Gastroesophageal sphincter (tissue), 4 donors: ENCODE measurements at places on chromosomes 6 and 20. TPM values are rescaled to one million over a fixed set of nuclear protein-coding genes. Genes with fewer than 3 reads are reported as not detected.
A peak's percentile ranks its signal among the peaks of the same experiment; 100 is the strongest.

DNA sequence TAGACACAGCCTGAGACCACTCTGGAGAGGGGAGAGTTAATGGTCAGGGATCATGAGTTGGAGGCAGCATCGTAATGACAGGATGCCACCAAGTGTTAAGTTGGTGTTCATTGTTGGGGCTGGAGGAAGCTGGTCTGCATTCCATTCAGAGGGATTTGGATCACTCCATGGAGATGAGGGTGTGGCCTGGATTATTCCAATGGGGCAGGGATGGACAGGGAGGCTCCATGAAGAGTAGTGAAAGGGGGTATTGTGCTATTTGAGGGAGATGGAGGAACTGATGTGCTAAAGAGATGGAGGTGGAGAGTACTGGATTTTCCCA, 1.1 kb downstream of the SAPCD1 start:
- H3K27ac ChIP-seq, result no peak overlapping the region
- no peaks in the 10 kb centered on the region for H3K36me3 ChIP-seq
- peaks cover 3% of the 10 kb centered on the region for H3K4me1 ChIP-seq
- no peak overlapping the region for H3K4me3 ChIP-seq
- H3K27me3 ChIP-seq, result no peaks in the 10 kb centered on the region

DNA sequence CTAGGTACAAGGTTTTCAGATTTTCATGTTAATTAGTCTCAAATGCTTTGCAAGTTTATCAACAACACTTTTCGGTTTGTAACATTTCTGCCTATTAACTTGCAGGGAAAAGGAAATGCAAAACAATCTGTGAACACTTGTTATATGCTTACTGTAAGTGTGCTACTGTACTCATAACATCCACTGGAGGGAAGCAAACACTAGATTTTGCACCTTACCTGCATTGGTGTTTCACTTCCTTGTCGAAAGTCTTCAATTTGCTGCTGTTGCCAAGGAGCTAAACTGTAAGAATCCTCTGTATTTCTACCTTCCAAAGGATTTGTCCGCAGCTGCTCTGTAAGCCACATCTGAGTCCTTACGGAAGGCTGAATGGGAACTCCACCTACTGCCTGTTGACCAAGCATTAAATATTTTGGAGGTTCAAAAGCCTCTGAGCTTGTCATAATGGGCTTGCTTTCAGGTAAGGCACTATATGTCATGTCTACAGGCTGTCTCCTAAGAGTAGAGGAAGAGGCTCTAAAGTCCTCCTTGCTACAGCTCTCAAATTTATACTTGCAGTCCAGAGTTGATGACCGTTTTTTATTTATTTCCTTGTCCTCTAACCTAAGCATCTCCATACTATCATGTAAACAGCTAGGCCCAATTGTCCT, 17.3 kb downstream of the PLN start:
- no peak overlapping the region for H3K27ac ChIP-seq
- H3K4me1 ChIP-seq, result peaks cover 2% of the 10 kb centered on the region
- H3K27me3 ChIP-seq, result no peaks in the 10 kb centered on the region
- ATAC-seq, result no peak
- peaks cover 14% of the 10 kb centered on the region for H3K36me3 ChIP-seq

DNA sequence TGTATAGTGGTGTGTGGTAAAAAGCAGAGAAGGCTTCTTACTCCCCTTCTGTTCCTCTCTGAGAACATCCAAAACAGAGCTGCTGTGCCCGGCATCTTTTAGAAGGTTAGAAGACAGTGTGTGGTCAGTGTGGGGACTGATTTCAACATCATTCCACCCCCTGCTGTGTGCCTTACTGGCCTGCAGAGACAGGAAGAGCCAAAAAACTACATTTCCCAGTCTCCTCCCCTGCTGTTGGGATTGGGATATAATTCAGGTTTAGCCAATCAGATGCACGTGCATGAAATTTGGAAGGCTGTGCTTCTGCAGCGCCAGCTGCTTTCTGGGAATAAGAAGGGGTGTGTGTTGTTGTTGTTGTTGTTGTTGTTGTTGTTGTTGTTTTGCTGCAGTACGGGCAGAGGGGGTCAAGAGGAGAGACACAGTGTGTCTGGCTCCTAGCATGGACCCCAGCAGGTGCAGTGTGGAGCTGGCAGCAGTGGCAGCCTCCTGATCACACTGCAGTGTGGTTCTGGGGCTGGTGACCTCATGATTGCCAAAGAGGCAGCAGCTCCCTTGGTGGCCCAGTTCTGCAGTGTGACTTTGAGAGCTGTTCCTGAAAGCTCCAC, 74.7 kb downstream of the MRPL14 start:
- H3K4me1 ChIP-seq, result peaks cover 67% of the 10 kb centered on the region
- peak overlapping the region; percentile 89 for H3K27ac ChIP-seq
- H3K27me3 ChIP-seq, result no peaks in the 10 kb centered on the region

- H3K4me1 ChIP-seq, result no peaks in the 10 kb centered on the region
- no peak for ATAC-seq
- H3K4me3 ChIP-seq, result no peak overlapping the region
- H3K36me3 ChIP-seq, result no peaks in the 10 kb centered on the region
- no peaks in the 10 kb centered on the region for H3K27me3 ChIP-seq
- H3K27ac ChIP-seq, result no peak overlapping the region
These were observed 61.5 kb downstream of the SEL1L2 start for GRCh38 chr20:13928901-13929300.

DNA sequence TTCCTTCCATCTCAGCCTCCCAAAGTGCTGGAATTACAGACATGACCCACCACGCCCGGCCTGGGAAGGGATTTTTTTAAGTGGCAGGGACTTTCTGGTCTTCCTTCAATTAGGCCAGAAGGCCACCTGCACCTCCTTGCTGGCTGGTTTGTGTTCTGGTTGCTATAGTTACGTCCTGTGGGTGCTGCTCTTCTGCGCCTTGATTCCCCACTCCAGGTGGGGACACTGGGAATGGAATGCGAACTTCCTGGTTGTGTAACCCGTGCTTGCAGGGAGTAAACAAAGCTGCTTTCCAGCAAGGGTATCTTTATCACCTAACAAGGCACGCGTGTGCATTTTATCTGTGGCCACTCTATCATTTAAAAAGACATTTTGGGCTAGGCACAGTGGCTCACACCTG, 117.7 kb downstream of the PLEKHG1 start:
- no peak for ATAC-seq
- H3K27me3 ChIP-seq, result no peaks in the 10 kb centered on the region
- H3K36me3 ChIP-seq, result no peaks in the 10 kb centered on the region

DNA sequence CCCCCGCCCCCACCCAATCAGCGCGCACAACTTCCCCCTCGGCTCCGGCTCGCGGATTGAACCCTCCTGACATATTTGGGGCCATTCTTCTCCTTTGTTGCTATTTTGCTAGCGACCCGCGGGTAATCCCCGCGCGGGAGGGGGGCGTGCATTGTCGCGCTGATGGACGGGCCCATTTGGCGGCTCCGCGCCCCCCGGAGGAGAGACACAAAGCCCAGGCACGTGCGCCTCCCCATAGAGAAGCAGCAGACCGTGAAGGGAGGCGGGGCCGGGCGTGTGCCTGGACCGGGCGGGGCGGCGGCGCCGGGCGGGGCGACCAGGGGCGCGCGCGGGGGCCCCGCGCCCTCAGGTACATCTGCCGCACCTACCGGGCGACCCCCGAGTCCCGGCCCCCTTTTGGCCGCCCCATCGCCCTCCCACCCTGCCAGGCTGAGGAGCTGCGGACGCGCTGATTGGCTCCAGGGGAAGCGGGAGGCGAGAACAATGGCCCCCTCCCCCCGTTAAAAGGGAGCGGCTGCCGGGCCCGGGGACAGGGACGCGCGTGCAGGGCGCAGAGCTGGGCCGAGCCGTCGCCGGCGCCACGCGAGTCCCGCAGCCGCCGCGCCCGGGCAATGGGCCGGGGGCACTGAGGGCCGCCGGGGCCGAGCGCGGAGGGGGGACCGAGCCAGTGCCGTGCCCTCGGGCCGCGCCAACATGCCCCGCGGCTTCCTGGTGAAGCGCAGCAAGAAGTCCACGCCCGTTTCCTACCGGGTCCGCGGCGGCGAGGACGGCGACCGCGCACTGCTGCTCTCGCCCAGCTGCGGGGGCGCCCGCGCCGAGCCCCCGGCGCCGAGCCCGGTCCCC, at the start of gene INSM1:
TSS of gene INSM1 (plus strand) at position 530 of the 843 bp plus-strand sequence. CDS start at position 694, 164 bp downstream.
- peaks cover 100% of the 10 kb centered on the region for H3K27me3 ChIP-seq
- H3K4me1 ChIP-seq, result no peaks in the 10 kb centered on the region
- no peak within 1 kb of the TSS for H3K4me3 ChIP-seq
- no peaks in the 10 kb centered on the region for H3K36me3 ChIP-seq
- peak; percentile 10 for ATAC-seq

DNA sequence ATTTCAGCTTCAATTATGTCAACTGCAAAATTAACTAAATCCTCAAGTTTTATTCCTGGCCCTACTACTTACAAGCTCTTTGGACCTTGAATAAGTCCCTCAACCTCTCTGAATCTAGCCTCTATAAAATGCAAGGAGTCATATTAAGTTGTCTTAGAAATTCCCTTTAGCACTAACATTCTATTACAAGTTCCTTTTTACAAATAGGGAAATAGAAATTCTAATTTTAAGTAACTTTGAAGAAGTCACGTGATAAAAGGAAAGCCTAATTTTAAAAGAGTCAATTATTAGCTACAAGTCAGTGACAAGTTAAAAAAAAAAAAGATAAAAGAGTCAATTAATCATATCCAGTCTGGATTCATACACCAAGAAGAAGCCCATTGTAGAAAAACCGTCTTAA, 24.6 kb upstream of the GTF3C6 start:
- H3K4me1 ChIP-seq, result no peaks in the 10 kb centered on the region
- H3K4me3 ChIP-seq, result no peak overlapping the region
- no peak overlapping the region for H3K27ac ChIP-seq
- H3K36me3 ChIP-seq, result no peaks in the 10 kb centered on the region
- H3K27me3 ChIP-seq, result no peaks in the 10 kb centered on the region

DNA sequence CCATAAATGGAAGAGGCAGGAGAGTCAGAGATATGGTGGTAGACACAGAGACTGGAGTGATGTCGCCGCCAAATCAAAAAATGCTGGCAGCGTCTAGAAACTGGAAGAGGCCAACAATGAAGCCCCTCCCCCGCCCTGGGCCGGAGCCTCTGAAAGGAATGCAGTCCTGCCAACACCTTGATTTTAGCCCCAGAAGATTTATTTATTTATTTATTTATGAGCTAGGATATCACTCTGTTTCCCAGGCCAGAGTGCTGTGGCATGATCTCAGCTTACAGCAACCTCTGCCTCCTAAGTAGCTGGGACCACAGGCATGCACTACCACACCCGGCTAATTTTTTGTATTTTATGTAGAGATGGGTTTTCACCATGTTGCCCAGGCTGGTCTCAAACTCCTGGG, 82.6 kb upstream of the CCDC167 start:
- H3K36me3 ChIP-seq, result no peaks in the 10 kb centered on the region
- no peaks in the 10 kb centered on the region for H3K4me1 ChIP-seq
- no peak overlapping the region for H3K4me3 ChIP-seq
- H3K27ac ChIP-seq, result no peak overlapping the region

- no peak overlapping the region for H3K4me3 ChIP-seq
- H3K27me3 ChIP-seq, result no peaks in the 10 kb centered on the region
- no peaks in the 10 kb centered on the region for H3K36me3 ChIP-seq
- no peaks in the 10 kb centered on the region for H3K4me1 ChIP-seq
These were observed 52.8 kb downstream of the GTF2H5 start for GRCh38 chr6:158220786-158221442.

- no peaks in the 10 kb centered on the region for H3K4me1 ChIP-seq
- no peak overlapping the region for H3K4me3 ChIP-seq
- no peak for ATAC-seq
These were observed 29.4 kb upstream of the KIF6 start for GRCh38 chr6:39754514-39755115.

- H3K4me3 ChIP-seq, result no peak overlapping the region
- no peaks in the 10 kb centered on the region for H3K4me1 ChIP-seq
- H3K27me3 ChIP-seq, result no peaks in the 10 kb centered on the region
- no peak for ATAC-seq
- H3K27ac ChIP-seq, result no peak overlapping the region
These were observed 60.1 kb upstream of the LRRC1 start for GRCh38 chr6:53734473-53735299.

GRCh38 chr6:16776394-16777017, 15.2 kb upstream of the ATXN1 start:
- no peaks in the 10 kb centered on the region for H3K27me3 ChIP-seq
- H3K4me1 ChIP-seq, result peaks cover 14% of the 10 kb centered on the region
- ATAC-seq, result no peak
- H3K36me3 ChIP-seq, result no peaks in the 10 kb centered on the region
- H3K27ac ChIP-seq, result peak overlapping the region; percentile 14

- peak overlapping the region; percentile 85 for H3K4me3 ChIP-seq
- H3K36me3 ChIP-seq, result no peaks in the 10 kb centered on the region
- H3K27me3 ChIP-seq, result no peaks in the 10 kb centered on the region
- ATAC-seq, result no peak
- H3K4me1 ChIP-seq, result peaks cover 3% of the 10 kb centered on the region
- H3K27ac ChIP-seq, result peak overlapping the region; percentile 100
These were observed 878 bp upstream of the PNRC1 start for GRCh38 chr6:89079511-89080234.

- H3K4me1 ChIP-seq, result no peaks in the 10 kb centered on the region
- no peak for ATAC-seq
- H3K27me3 ChIP-seq, result no peaks in the 10 kb centered on the region
- no peak overlapping the region for H3K4me3 ChIP-seq
These were observed 50.7 kb downstream of the CLIC5 start for GRCh38 chr6:45965007-45965406.

- H3K4me3 ChIP-seq, result no peak overlapping the region
- H3K27ac ChIP-seq, result no peak overlapping the region
- no peak for ATAC-seq
- H3K36me3 ChIP-seq, result no peaks in the 10 kb centered on the region
These were observed 106.6 kb downstream of the ADGRG6 start for GRCh38 chr6:142408409-142408808.

DNA sequence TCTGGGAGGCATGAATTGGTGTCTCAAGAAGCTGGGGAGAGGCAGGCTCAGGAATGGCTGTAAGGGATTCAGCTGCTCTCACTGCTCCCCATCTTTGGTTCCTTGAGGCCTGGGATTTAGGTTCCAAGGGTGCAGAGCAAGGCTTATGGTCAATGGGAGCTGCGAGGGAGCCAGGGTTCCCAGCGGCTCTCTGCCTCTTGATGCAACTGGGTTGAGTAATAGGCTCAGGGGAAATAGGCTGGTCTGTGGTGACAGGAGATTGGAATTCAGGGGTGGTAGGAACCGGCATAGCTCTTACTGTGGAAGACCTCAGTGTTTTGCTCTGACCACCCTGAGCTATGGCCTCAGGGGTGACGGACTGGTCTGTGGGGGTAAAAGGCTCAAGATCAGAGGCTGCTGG, 13.0 kb upstream of the NRM start:
- peaks cover 96% of the 10 kb centered on the region for H3K36me3 ChIP-seq
- no peak for ATAC-seq
- no peaks in the 10 kb centered on the region for H3K27me3 ChIP-seq
- no peaks in the 10 kb centered on the region for H3K4me1 ChIP-seq
- no peak overlapping the region for H3K4me3 ChIP-seq

- peak overlapping the region; percentile 88 for H3K27ac ChIP-seq
- H3K36me3 ChIP-seq, result no peaks in the 10 kb centered on the region
- peak overlapping the region; percentile 85 for H3K4me3 ChIP-seq
These were observed 270 bp downstream of the PLEKHG1 start for GRCh38 chr6:150600010-150600300.

- no peak overlapping the region for H3K4me3 ChIP-seq
- H3K27me3 ChIP-seq, result no peaks in the 10 kb centered on the region
- H3K36me3 ChIP-seq, result peaks cover 3% of the 10 kb centered on the region
- no peak overlapping the region for H3K27ac ChIP-seq
These were observed 3.8 kb downstream of the SMIM13 start for GRCh38 chr6:11097476-11097875.

- no peaks in the 10 kb centered on the region for H3K4me1 ChIP-seq
- H3K27ac ChIP-seq, result no peak overlapping the region
- H3K36me3 ChIP-seq, result no peaks in the 10 kb centered on the region
- no peak for ATAC-seq
- no peak overlapping the region for H3K4me3 ChIP-seq
These were observed 54.5 kb downstream of the IPCEF1 start for GRCh38 chr6:154301839-154302752.

GRCh38 chr6:15366003-15366535, 120.2 kb downstream of the JARID2 start:
- no peaks in the 10 kb centered on the region for H3K27me3 ChIP-seq
- ATAC-seq, result no peak
- H3K4me1 ChIP-seq, result peaks cover 71% of the 10 kb centered on the region

PRL gene
- total RNA-seq, result not detected

EMILIN3 gene
- total RNA-seq, result 1.1 TPM

ADIG gene
- not detected for total RNA-seq

BAG2 gene
- total RNA-seq, result 40.8 TPM
